Right forelimb (tissue), 1 donor: ENCODE measurements at places on chromosomes 2 and 18.

DNA sequence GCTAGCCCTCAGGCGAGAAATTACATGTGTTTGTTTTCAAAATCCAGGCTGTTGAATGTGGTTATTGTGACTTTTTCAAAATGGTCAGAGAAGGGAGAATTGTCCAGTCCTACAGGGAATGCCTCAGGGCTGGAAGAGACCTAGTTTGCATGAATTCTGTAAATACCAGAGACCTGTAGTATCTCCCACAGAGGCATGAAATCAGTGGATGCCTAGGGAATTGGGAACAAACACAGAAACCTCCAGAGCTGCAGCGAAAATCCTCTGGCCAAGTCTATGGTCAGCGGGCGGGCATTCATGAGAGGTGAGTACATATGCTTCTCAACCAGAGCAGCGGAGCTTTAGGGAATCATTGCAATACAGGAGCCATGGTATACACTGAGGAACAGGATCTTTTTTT, 1596.5 kb upstream of the NXPH2 start:
- DNase-seq: no peak

DNA sequence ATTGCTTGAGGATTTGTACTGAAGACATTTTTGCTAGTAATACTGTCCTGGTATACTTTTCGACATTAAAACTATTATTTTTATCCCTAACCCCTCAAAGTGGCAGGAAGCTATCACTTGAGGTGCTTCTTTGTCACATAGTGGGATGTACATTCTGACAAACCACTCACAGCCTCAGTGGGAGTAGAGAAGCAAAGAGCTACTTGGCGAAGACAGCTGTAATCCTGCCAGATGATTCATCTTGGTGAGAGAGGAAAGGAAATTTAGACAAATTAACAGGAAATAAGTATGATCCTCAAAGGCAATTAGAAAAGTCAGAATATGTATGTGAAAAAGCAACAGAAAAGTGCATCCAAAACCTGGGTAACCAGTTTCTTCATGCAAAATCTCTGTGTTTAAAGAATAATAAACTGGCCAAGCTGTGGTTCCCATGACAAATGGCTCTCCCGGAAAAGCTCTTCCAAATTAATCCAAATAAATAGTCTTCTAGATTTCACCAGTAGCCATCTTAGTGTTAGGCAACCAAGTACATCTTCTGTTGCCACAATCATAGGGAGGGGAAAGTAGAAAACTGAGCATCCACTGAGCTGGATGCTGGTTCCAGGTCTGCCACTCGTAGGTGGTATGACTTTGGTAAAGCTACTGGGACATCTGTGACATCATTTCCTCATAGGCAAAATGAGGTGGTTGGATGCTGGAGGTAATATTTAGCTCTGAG, 308.0 kb upstream of the LYPD1 start:
- DNase-seq: no peak

DNA sequence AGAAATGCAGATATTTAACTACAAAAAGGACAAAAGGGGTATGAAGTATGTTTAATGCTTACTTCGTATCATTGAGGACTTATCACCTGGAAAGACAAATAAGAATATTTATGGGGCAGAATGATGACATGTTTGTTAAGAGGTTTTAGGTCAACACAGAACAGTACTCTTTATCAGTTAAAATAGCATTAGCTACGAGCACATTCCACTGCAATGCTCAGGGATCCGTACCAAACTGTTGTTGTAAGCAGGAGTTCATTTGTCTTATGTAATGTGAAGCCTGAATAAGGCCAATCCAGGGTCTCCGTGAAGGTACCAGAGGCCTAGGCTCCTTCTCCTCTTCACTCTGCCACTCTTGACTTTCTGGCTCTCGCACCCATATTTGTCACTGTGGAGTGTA, 465.7 kb upstream of the NRP2 start:
- no peak for DNase-seq

DNA sequence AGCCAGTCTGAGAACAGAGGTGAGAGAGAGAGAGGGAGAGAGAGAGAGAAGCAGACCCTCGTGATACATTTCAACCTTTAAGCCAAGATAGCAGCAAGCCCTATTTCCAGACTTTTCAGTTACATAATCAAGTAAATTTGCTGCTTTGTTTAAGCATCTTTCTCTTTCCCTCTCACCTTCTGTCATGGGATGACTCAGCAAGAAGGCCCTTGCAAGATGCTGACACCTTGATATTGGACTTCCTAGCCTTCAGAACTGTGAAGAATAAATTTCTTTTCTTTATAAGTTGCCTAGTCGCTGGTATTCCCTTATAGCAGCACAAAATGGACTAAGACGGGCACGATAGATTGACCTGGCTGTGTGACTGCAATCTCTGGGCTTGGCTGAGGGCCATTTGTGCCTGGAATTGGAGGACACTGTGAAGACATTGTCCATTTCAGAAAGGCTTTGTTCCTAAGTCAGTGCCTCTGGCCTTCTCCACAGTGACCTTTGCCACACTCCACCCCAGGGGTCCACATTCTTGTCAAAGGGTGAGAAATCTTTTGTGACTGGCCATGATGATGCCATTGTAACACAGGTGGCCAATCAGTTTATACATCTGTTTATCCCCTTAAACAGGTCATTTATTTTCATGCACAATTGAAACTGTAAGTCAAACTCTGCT, 51.3 kb upstream of the ITSN2 start:
- no peak for DNase-seq

GRCh38 chr2:209091056-209091455, 332.8 kb upstream of the MAP2 start:
- no peak for DNase-seq

DNA sequence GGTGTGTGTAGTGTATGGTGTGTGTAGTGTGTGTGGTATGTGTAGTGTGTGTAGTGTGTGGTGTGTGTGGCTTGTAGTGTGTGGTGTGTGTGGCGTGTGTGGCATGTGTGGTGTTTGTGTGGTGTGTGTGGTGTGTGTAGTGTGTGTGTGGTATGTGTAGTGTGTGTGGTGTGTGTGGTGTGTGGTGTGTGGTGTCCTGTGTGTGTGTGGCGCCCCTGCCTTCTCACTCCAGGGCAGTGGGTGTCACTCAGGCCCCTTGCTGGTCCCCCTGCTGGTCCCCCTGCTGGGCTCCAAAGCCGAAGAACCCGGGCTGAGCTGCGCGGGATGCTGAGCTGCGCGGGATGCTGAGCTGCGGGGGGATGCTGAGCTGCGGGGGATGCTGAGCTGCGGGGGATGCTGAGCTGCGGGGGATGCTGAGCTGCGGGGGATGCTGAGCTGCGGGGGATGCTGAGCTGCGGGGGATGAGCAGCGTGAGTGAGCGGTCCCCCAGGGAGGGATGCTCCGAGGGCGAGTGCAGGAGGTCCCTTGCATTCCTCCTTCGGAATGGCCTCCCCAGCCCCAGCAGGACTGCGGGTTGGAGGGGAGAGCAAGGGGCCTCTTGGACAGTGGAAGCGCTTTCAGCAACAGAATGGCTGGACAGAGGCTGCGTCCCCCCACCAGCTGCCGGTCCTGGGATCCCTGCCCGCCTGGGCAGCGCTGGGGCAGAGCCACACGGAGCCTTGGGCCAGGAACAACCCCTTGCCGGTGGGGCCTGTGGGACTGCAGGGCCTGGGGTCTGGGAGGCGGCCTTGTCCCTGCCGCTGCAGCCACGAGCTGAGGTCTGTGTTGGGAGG, 3.4 kb upstream of the RTP5 start:
- peak; percentile 74 for DNase-seq

DNA sequence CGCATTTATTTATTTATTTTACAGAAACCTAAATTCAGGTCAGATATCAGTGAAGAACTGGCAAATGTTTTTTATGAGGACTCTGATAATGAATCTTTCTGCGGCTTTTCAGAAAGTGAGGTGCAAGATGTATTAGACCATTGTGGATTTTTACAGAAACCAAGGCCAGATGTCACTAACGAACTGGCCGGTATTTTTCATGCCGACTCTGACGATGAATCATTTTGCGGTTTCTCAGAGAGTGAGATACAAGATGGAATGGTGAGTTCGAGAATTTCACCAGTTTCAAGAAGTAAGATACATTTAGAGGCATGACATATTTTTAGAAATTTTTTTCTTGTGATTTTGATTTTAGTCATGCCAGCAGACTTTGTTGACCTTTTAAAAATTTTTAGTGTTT, 4.6 kb downstream of the CDCA7 start:
- DNase-seq: no peak

GRCh38 chr2:224312741-224313140, 89.2 kb downstream of the FAM124B start:
- no peak for DNase-seq

- no peak for DNase-seq
Measured at GRCh38 chr2:139083121-139083520, 302.9 kb upstream of the NXPH2 start.

DNA sequence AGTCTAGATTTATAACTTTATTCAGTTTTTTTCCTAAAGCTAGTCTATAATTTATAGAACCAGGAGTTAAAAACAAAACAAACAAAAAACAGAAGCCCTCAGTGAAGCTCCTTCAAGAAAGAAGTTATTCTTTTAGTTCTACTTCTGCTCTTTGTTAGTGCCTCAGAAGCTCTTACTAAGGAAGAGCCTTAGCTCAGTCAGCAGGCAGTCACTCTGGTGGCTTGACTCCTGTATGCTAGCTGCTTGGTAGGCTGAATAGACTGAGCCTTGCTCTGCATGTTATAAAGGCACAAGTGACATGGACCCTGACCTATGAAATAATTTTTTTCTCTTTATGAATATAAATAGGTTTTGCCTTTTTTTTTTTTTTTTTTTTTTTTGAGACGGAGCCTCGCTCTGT, 24.8 kb downstream of the NCOA1 start:
- no peak for DNase-seq
